ENCODE measurements at places on chromosomes 3 and 15.
A peak's percentile ranks its signal among the peaks of the same experiment; 100 is the strongest.

GRCh38 chr3:19901337-19901736 is 32.7 kb downstream of the EFHB start:
- no peak for DNase-seq

GRCh38 chr3:143837076-143837475 is 11.2 kb downstream of the SLC9A9 start:
- DNase-seq, result no peak

DNA sequence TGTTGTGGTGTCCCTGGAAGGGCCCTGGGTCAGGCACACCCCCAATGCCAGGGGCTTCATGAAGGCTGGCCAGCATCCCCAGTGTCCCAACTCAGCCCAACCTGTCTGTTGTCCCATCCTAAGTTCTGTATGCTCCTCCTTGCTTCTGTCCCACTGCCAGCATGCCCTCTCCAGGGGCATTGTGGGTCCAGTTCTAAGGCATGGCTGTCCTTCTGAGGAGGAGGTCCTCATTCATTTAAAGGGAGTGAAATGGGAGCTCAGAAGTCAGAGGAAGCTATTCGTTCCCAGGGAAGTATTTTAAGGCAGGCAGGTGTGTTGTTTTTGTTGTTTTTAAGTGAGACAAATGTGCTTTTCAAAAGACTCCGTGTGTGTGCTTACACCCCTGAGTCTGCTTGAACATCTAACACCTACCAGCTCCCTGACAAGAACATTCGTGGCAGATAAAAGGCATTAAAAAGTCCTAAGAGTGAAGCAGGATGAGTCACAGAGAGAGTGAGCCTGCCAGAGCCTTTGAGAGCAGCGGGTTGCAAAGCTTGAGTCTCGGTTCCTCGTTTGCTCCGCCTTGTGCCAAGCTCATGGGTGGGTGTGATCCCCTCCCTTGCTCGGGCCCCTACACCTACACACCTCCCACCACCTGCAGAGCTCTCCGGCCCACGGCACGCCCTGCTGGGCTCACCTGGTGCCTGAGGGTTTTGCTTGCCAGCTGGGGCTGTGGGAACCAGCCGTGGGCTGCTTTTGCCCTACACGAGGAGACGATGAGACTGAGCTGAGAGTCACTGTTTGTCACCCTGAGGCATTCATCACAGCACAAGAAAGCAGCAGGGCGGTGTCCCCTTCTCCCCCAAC is 183.4 kb upstream of the TOPAZ1 start:
- DNase-seq, result no peak

DNA sequence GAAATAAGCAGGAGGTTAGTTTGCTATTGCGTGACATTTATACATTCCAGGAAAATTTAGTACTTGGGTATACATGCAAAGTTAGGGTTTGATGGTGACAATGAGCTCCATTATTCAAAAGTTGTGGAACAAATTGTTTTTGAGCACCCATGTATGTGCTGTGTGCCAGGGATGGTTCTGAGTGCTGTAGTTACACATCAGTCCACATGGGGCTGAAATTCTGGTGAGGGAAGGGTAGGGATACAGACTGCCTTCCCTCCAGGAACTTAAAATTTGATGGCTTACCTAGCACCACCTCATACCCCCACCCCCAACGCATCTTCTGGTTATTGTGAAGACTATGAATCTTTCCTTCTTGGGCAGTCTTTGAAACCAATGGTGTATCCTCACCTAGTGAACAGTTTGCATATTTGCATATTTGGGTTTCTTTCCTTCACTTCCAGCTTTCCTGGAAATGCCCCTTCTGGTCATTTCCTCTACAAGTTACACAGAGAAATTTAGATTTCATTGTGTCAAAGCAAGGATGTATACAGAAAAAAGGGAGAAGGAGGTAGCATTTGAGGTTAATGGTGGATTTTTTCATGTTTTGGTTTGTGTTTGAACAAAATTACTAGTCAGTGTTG is 222.0 kb upstream of the IL12A start:
- no peak for DNase-seq

- no peak for DNase-seq
These were observed 15.0 kb upstream of the BNC1 start for GRCh38 chr15:83299462-83299861.

DNA sequence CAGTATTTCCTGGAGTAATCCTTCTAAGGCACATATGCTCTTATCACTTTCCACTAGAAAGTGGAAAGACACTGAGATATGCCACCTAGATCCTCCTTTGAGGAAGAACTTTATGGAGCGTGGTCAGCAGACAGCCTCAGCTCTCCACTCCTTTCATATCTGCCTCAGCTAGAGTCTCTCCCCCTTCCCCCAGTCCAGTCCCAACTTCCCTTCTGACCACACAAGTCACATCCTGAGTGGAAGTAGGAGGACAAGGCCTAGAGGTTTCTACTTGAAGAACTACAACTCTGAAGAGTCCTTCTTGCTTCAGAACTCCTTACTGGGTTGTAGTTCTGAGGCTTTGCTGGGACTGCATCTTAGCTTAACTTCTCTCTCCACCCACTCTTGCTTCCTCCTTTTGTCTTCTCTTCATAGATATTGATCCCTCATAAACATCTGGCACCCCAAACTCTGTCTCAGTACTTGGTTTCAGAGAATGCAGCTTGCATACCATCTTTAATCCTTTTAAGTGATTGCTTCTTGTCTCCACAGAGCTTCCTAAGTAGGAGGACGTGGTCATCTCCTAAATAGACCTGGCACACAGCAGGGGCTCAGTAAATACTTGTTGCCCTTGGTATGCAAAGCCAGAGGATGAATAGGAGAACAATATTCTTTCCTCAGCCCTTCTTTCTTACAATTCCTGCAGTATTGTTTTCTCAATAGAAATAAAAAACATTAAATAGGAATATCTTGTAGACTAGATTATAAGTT is 109.6 kb downstream of the OXSM start:
- no peak for DNase-seq

DNA sequence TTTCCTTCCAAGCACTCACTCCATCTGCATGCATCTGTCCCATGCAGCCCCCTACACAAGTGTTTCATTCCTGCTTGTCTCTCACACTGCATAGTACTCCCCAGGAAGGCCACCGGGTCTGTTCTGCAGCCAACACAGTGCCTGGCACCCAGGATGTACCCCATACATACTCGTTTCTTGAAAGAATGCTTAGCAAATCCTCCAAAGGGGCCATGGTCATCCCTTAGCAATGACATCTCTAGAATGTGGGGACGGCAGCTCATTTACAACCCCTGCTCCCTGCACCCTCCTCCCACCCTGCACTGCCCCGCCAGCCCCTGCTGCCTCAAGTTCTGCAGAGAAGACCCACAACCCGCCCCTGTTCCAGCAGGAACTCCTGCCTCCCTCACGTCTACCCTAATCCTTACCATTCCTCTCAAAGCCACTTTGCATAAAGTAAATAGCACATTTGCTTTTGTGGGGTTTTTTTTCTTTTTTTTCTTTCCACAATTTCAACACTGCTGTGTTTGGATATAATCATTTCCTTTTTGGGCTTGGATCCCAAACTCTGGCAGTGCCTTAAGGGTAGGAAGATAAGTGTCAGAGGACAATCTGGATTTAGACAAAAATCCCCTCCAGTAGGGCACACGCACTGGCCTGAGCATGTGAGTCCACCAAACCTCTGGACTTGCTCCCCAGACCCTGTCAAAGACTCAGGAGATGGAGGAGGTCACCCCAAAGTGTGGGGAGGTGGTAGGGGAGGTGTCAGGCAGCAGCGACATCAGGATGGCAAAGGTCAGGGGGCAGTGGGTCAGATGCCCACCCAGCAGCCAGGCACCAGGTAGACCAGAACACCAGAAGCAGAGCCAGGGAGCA is 68.4 kb downstream of the MEGF11 start:
- no peak for DNase-seq

GRCh38 chr3:187684880-187685279 is 14.7 kb upstream of the SST start:
- no peak for DNase-seq

DNA sequence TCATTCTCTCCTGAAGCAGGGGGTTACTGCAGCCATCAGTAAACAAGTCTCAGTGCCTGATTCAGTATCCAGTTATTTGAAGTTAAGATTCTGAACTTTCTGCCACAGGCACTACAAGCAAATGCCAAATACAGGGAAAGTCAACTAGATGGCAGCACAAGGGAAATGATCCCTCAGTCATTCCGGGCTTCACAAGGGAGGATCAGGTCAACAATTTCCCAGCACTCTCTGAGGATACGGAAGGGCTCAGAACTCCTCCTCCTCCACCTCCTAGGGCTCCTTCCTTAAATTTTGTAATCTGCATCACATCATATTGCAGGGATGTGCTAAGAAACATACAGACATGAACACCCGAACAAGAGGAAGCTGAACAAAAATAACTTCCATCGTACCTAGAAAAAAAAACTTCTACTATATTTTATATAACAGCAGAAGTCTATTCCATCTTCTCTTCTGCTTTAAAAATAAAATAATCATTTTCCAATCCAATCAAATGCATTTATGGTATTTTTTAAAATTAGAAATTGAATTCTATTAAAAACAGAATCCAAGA is 187.1 kb downstream of the FMN1 start:
- DNase-seq, result no peak

DNA sequence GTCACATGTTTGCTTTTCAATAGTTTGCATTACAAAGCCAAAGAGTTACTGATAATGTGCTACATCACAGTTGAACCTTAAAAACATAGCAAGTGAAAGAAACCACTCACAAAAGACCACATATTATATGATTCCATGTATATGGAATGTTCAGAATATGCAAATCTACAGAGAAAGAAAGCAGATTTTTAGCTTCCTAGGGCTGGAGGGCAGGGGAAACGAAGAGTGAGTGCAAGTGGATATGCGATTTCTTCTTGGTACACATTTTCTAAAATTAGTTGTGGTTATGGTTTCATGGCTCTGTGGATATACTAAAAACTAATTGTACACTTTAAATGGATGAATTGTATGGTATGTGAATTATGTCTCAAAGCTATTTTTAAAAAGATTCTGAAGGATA is 4.0 kb upstream of the GBE1 start:
- no peak for DNase-seq

- DNase-seq, result no peak
These were observed 17.6 kb downstream of the ADAM10 start for GRCh38 chr15:58731756-58732535.

GRCh38 chr3:57370341-57370740 is 77.9 kb upstream of the ASB14 start:
- no peak for DNase-seq

- no peak for DNase-seq
These were observed 8.3 kb downstream of the GPR156 start for GRCh38 chr3:120276767-120277166.

DNA sequence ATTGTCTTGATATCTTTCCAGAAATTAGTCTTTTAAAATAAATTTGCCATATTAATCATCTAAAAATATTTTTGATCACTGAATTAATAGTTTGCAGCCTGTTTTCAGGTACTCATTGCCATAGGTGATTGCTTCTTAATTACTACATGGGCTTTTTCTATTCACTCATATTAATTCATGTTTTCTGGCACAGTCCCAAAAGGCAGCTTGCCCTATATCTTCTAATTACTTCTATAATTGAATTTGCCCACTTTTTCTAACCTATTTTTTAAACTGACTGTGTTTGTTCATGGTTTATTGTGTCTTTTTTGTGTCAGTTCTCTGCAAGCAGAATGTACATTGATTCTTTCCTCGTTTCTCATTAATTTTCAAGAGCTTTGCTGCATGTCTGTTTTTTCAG is 85.7 kb upstream of the SOX2 start:
- DNase-seq, result no peak

- DNase-seq, result no peak
These were observed 56.9 kb downstream of the LRCH3 start for GRCh38 chr3:197847866-197848401.

- no peak for DNase-seq
These were observed 7.6 kb downstream of the ZNF639 start for GRCh38 chr3:179330438-179330837.

DNA sequence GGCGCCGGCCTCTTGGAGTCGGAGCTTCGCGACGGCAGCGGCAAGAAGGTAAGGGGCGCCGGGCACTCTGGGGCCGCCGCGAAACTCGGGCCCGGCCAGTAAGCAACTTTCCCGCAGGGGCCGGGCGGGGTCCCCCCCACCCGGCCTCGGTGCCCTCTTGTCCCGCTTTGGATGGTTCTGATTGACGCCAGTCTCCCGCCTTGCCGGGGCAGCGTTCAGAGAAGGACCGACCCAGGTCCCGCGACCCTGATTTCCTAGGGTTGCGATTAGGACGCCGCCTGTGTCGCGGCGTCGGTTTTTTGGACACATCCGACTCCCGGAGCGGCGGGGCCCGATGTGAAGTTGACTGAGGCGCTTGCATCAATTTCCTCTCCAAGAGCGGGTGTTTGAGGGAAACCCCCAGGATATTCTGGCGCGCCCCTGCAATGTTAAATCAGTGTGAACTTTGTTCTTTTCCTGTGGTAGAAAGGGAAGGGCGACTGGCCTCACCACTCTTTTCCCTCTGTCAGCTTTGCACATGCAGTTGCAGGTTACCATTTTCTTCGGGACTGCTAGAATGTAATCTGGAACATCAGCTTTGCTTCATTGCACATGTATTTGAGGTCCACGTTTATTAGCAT is 755 bp downstream of the PDE8A start:
- peak; percentile 43 for DNase-seq

DNA sequence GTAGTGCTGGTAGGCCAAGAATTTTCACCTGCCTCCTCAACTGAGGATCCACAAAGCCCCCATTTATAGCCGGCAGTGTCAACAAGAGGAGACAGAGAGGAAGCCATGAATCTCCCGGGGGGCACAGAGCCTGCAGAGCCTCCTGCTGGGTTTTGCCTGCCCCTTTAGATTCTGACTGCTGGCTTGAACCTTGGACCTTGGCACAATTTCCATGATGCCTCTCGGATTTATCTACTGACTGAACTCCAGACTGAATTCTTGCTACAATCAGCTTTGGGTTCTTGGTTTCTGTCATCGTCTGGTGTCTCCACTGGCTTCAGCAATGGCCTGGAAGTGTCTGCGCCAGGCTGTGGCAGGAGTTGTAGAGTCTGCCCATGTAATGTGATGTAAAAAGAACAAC is 80.7 kb downstream of the GPR156 start:
- DNase-seq, result no peak

DNA sequence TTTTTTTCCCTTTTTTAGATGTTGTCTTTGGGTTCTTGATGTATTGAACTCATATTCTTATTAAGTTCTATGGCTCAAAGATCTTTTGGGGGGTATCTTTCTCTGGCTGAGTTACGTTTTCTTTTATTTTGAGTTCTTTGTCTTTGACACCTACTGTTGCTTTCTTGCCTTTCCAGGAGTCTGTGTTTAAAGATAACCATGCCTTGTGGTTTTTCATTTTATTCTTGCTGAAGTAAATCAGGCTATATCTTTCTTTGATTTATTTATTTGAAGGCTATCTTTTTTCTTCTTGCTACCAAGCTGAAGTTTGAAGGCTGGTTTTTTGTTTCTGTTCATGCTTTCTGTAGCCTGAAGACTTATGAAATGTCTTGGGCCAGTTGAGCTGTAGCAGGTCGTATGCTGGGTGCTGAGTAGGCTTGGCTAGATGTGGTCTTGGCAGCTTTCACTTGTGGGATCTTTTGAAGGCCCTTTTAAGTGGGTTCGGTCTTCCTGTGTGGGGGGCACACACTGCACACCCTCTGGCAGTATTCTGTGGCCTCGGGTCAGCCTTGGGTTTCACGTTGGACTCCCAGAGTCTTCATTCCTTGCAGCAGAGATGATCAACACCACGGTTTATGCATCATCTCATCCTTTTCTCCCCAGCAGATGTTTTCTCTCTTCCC is 17.5 kb downstream of the SLCO3A1 start:
- DNase-seq, result no peak
